Endothelial cell of umbilical vein (primary cell): ENCODE measurements at places on chromosomes 13 and 19. TPM values are rescaled to one million over a fixed set of nuclear protein-coding genes. Genes with fewer than 3 reads are reported as not detected.

- DNase-seq: no peak
Measured at GRCh38 chr19:50906217-50906616, 5.0 kb downstream of the KLK4 start.

DNA sequence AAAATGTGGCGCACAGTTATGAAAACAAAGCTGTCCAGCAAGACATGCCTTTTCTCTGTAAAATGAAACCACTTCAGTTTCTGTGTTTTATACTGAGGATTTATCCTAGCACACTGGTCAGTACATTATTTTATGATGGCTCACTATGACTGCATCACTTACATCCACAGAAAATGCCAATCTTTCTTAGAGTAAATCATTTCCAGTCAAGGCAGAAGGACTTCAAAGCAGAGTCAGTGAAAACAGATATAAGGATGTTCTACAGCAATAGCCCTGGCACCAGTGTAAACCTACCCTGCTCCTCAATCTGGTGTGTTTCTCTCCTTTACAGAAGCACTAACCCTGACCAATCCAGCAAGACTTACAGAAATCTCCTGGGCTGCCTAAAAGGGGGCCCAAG, 473.5 kb downstream of the GPC6 start:
- no peak for DNase-seq

DNA sequence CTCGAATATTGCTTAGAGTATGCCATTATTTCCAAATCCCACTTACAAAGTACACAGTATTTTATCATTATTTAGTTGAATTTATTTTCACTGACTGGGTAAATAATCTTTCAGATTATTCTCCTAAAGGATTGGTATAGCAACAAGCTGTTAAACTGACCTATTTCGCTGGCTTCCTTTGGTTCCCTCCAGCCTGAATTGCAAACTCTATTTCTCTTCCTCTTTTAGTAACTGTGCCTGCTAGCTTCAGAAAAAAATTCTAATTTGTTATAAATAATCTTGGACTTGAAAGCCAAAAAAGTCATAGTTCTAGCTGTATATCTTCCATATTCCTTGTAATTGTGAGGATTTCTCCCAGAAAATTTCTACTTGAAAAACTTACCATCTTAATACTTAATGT, 15.0 kb upstream of the CCNA1 start:
- DNase-seq: no peak

DNA sequence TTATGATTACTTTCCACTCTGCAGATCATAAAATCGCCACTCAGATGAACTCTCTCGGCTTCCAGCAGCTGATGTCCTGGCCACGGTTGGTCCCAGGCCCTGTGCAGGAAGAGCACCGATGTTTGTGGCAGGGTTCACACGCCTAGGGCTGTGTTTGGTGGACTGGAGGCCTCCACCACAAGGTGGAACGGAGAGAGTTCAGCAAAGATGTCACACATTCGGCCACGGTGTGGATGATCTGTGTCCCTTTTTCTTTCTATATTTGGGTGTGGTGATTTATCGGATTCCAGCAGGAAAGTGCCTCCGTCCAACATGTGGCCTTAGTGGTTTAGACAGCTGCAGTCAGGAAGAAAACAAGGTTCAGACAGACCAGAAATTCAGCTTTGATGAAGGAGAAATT, 521 bp upstream of the SHISA2 start:
- DNase-seq: no peak

DNA sequence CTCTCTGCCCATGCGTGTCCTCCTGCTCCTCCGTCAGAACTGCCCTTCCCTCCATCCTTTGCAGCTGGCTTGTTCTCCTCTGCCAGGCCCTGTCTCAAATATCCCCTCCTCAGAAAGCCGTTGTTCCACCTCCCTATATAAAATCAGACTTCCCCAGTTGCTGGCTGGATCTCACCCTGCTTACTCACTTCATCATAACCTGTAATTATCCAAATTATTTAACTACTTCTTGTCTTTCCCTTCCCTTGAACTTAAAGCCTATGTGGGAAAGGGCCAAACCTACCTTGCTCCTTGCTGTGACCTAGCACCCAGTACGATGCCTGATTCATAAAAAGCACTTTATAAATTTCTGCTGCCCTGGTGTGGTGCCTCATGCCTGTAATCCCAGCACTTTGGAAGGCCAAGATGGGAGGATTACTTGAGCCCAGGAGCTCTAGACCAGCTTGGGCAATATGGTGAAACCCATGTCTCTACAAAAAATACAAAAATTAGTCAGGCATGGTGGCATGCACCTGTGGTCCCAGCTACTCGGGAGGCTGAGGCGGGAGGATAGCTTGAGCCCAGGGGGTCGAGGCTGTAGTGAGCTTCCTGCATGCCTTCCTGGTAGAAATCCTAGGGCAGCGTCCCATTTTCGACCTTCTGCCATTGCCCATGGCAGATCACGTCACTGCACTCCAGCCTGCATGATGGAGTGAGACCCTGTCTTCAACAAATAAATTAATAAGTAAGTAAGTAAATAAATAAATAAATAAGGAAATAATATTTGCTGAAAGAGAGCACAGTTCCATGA, 39.5 kb upstream of the ZNF536 start:
- no peak for DNase-seq

DNA sequence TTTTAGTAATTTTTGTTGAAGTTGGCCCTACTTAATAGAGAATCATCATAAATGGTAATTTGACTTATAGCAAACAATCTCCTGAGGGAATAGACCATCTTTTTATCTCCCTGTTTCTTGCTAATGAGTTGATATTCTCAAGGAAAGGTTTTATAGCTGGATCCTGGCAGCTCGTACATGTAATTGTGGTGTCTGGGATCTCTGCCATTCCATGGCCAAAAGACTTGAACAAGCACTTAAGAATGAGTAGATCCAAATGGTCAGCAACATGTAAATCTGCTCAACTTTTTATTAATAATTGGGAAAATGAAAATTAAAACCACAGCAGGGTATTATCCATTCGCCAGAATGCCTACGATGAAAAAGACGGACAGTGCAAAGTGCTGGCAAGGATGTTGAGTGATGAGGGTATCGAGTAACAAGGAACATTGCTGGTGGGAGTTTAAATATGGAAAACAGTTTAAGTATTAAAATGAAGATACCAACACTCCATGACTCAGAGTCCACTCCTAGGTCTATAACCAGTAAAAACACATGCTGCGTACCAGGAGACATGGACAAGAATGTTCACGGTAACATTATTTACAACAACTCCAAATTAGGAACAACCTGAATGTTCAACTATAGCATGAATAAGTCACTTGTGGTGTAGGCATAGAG, 5.1 kb upstream of the GPR18 start:
- DNase-seq: no peak

DNA sequence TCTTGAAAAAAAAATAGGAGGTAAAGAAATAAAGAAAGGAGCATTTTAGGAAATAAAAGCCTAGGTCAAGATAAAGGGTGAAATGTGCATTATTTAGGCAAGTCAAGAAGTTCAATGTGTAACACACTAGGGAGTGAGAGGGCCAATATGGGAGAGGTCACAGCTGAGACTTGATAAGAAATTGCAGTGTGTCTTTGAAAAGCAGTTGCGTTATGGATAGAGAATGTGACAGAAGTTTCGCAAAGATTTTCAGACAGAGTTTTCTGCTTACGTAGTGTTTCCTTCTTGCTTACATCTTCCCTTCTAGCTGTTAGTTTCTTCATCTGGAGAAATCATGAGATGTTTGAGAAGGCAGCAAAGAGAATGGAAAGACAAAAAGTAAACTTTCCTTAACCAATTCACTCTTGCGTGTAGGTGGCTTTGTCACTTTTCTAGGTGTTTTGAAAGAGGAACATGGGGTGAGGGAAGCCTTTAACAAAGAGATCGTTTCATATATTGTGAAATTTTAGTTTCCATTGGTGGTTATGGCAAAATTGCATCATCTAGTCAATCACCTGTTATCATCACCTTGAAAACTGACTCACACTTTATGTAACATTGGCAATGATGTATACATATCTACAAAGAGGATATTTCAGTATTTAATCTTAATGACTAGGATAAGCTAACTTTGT, 975.5 kb downstream of the OLFM4 start:
- DNase-seq: no peak

GRCh38 chr13:84864341-84864740, 934.9 kb downstream of the SLITRK6 start:
- DNase-seq: no peak

DNA sequence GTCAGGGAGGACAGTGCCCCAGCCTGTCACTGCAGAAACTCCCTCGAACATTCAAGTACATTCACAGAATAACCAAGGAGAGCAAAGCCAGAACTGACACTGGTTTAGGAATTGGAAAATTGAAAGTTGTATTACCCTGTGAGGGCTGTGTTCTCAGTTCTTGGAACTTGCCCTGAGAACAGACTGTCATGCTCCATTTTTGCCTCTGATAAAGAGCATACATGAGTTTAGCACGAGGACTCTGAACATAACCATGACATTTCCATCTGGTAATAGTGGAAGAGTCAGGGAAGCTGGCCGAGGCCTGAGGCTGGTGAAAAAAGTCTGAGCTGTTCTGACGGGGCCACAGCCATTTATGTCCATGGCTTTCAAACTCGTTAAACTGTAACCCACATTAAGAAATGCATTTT, 15.2 kb upstream of the SLC25A30 start:
- DNase-seq: no peak

Gene IRS2
- 4.4 and 5.9 TPM in 2 replicates for total RNA-seq

DNA sequence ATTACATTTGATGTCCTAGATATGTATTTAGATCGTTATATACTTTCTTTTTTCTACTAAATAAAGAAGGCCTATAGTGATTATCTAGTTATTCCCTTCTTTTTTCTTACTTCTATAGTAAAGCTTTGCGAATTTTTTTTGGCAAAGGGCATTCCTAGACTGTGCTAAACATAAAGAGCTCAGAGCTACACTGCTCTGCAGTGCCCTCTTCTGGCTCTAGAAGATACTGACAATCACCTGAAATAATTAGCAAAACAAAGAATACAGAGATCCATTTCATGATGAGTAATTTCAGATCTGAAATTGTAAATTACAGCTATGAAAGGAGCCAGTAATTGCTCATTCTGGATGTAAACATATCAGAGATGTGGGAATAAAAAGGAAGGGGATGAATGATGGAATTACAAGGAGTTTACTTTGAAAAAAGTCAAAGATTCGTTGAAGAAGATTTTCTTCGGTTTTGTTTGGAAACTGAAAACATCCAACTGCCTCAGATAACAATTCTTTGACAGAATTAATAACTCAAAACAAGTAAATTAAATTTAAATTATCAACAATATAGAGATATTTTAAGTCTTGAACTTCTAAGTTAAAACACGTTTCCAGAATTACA, 288.5 kb downstream of the NALCN start:
- peak; percentile 66 for DNase-seq

Gene ASF1B
- total RNA-seq: 37.1 and 39.1 TPM in 2 replicates

DNA sequence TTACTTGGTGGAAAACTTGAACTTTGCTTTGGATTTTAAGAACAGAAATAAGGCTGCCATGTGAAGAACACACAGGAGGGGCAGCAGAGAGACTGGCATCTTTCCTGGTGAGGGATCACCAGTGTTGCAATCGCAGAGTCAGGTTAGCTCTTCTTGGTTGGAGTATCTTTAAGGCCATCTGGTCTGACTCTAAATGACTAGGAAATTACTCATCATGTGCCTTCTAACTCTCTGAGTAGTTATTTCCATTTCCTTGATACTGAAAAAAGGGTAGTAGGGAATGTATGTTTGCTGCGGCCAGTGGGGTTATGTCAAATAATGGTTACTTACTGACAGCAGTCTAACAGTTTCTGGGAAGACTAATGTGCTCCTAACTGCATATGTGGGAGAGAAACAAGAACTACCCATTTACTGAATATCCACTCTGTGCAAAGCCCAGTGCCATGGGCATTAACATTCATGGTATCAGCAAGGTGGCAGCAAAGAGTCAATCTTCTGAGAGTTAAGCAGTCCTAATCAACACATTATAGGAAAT, 122.1 kb downstream of the COG6 start:
- peak; percentile 88 for DNase-seq

GRCh38 chr13:19668778-19669177, 35.3 kb downstream of the MPHOSPH8 start:
- DNase-seq: no peak

DNA sequence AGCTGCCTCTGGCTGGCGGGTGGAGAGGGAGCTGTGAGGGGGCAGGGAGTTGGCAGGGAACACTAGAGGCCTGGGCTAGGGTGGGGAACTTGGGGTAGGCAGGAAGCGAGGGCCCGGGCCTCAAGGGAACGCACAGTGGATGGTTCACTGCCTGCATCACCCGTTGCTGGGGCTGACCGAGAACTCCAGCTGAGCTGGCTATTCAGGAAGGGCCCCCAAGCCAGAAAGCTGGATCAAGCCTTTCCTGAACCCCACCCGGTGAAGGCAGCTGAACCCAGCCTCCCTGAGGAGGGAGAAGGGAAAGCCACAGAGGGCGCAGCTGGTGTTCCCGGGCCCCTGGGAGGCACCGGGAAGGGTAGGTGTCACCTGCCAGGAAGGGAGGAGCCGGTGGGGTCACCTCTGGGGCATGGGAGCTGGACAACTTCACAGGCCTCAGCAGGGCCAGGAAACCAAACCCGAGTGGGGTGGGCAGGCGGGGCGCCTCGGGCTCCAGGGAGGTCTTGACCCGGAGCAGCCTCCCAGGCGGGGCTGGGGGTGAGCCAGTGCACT, 13.9 kb downstream of the PALM start:
- no peak for DNase-seq

- DNase-seq: no peak
Measured at GRCh38 chr19:28023064-28023463, 1189.9 kb downstream of the UQCRFS1 start.

Gene KIR3DL2
- not detected in 2 replicates for total RNA-seq

Gene CRB3
- not detected in 2 replicates for total RNA-seq

Gene NLRP8
- not detected in 2 replicates for total RNA-seq

DNA sequence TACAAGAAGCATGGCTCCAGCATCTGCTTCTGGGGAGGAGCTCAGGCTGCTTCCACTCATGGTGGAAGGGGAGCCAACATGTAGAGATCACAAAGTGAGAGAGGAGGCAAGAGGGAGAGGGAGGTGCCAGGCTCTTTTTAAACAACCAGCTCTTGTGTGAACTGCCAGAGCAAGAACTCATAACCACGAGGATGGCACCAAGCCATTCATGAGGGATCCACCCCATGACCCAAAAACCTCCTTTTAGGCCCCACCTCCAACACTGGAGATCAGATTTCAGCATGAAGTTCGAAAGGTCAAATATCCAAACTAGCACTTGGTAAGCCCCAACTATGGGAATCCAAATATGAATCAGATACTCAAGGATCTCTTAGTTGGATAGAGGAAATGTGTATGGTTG, 131.2 kb downstream of the RXFP2 start:
- DNase-seq: no peak

DNA sequence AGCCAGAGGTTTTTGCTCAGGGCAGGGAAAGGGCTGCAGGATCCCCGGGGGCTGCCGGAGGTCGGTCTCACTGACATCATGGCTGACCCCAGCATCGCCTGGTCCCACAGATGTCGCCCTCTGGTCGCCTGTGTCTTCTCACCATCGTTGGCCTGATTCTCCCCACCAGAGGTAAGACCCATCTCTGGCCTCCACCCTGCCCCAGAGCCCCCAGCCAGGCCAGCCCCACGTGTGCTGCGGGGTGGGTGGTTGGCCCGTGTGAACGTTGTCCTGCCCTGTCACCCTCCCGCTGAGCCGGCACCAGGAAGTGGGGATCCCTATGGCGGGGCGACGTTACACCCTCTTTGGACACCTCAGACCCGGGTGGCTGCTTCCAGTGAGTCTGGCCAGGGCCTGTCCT, 906 bp downstream of the FXYD5 start:
- DNase-seq: no peak

Gene GIPR
- total RNA-seq: not detected in 2 replicates
